Activated CD4-positive, alpha-beta T cell treated with anti-CD3 and anti-CD28 coated beads, Interleukin-2, amount 10 ng/mL, durations not matched to agents 7 days and 5 days (primary cell): ENCODE measurements at places on chromosomes 11 and 22.

- peak; percentile 80 for DNase-seq
These were observed at the start of the genes C11orf21 and TSPAN32 for GRCh38 chr11:2301631-2302305. TSS of gene C11orf21 (minus strand) at chr11:2301918. CDS start at chr11:2301808, 110 bp downstream. TSS of gene TSPAN32 (plus strand) at chr11:2302013. CDS start at chr11:2302150, 137 bp downstream.

DNA sequence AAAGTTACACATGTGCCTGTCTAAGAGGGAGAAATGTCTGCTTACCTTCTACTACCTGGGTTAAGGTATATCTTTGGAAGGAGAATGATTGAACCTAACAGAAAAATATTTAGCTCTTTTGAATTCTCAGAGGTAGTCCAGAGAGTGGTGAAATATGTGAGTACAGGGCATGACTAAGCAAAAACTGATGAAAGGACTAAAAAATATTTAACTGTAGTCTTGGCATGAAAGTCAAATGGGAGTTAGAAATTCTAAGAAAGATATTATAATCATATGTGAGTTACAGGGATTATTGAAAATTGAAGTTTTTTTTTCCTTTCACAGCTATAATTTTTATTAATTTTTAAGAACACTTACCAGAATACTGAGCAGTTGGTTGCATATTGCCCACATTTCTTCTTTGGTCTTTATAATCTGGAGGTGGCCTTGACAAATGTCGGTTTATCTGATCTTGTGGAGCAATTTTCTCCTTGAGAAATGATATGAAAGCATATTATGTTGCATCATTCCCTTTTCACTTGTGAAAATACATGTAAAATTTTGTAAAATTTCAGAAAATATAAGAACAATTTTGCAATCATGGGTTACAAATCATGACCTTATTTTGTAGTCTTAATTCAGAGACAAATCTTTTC is 61.4 kb upstream of the MTMR2 start:
- DNase-seq, result no peak

DNA sequence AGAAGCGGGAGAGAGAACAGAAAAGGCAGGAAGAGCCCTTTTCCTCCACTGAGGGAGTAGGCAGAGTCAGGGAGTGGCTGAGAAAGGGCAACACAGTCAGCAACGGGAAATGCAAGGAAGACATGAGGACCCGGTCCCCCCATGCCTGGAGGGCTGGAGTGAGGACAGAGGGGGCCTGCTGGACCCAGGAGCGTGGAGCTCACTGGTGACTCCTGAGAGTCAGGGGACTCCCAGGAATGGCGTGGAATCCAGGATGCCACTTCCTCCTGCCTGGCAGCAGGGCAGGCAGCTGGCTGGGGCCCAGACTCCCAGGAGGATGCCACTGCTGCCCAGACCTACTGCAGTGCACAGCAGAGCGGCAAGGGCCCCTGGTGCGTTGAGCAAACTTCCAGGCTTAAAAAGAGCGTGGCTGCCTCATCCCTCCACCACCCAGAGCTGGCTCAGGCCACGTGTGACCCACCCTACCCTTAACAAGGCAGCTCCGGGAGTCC is 11.3 kb downstream of the C11orf21 start:
- DNase-seq, result no peak

DNA sequence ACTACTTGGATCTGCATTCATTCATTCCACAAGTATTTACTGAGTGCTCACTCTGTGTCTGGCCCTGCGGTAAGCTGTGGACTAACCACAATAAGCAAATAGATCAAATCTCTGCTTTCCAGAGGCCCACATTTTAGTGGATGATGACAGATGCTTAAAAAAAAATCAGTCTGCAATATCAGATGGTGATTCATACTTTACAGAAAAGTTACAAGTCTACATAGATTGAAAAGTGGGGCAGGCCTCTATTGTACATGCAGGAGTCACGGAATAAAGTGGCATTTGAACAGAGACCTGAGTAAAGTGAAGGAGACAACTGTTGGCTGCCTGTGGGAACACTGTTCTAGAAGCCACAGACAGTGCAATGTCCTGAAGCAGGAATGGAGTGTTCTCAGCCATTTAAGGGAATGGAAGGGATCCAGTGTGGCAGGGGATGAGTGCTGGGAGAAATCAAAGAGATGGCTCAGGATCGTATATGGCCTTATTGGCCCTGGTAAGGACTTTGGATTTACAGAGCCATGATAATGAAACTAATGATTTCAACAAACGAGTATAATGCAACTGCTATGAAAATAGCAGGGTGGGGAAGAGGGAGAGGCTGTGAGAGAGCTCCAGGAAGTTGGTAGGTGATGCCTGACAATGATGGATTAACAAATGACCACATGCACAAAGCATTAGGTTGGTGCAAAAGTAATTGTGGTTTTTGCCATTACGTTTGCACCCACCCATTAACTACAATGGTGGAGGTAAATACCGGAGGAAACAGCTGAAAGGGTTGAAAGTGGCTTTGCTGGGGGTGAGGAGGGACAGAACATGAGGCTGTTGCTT is 31.1 kb downstream of the TMEM45B start:
- no peak for DNase-seq

- no peak for DNase-seq
These were observed 2.3 kb downstream of the GSTP1 start for GRCh38 chr11:67585911-67586310.

DNA sequence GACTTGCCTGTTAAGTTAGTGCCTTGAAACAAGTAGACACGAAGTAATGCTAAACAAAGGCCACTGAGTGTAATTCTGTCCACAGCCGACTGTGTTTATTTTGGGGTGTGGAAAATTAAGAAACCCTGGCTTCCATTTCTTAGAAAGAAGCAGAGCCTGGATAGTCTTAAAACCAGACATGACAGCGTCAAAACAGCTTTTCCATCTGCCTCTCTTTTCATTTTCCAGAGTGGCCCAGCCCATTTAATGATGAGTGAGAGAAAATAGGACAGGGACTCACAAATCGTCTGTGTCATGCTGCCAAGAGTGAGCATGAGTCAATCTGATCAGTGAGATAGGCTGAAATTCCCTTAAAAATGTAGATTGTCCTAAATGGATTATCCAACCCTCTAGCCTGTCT is 485.9 kb downstream of the JRKL start:
- DNase-seq, result no peak
